ENCODE measurements at places on chromosomes 11 and 22. TPM values are rescaled to one million over a fixed set of nuclear protein-coding genes. Genes with fewer than 3 reads are reported as not detected.

Gene IGLL1
- total RNA-seq: not detected

Gene MGAT3
- 1.1 TPM for total RNA-seq

Gene SEPTIN3
- total RNA-seq: 4.5 TPM

Gene STK33
- 10.9 TPM for total RNA-seq

Gene FAM180B
- total RNA-seq: not detected

- DNase-seq: no peak
These were observed 8.2 kb downstream of the CREB3L1 start for GRCh38 chr11:46285594-46286033.

DNA sequence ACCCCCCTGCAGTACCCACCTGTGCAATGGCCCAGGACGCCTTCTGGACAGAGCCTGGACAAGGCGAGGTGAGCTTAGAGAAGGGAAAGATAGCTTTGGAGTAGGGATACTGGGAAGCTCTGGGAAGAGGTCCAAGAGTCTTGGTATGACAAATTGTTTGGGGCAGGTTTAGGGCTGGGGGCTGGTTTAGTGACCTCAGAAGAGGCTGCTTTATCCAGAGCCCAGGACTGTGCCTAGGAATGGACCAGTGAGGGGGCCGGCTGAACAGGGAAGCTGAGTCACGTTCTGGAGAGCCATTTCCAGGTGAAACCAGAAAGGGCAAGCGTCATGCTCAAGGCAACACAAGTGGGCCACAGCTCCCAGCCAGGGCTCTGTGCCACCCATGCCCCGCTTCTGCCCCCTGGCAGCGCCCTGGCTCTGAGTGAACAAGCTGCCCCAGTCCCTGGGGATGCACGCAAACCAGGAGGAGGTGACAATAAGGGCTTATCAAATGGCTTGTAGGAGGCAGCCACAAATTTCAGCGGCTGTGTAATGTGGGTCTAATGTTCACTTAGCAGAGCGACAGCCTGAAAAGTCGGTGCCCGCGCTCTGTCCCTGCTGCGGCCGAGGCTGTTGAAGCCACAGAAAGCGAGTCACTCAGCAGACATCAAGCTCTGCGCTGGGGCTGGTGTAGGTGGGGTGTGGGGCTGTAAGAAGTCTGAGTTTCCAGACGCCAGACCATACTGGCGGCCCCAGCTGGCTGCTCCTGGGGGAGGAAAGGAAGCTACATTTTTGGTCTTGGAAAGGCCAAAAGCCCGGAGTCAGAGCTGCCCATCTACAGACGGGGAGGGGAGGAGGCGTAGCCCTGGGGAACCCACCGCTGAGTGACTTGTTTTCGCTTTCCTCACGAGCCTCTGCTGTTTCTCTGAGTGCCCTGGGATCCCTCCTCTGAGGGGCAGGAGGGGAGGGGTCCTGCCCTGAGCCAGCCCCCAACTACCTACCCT, 18.3 kb upstream of the SYT7 start:
- peak; percentile 44 for DNase-seq

DNA sequence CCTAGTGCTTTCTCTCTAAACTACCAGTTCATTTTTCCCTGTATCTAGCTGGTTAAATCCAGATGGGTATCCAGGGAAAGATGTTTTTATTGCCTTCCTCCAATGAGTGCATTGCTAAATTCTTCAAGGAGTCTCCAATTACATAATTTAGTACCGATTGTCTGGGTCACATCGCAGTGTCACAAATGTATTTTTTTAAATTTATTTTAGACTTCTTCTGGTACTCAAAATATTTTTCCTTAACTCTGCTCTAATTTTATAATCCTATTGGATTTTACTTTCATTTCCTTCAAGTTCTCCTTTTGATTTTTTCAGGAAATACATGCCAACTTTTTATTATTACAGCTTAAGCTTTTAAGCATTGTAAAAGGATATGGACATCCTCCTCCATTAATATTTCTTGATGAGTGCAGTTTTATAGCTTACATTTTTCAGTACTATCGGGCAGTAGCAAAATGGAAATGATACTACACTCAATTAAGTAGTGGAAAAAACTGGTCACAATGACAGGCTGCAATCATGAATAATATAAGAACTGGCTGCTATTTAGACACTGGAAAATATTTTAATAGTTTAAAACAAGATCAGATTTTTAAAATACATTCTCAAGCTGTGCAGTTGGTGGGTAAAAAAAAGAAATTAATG, 20.3 kb downstream of the BBOX1 start:
- DNase-seq: no peak

DNA sequence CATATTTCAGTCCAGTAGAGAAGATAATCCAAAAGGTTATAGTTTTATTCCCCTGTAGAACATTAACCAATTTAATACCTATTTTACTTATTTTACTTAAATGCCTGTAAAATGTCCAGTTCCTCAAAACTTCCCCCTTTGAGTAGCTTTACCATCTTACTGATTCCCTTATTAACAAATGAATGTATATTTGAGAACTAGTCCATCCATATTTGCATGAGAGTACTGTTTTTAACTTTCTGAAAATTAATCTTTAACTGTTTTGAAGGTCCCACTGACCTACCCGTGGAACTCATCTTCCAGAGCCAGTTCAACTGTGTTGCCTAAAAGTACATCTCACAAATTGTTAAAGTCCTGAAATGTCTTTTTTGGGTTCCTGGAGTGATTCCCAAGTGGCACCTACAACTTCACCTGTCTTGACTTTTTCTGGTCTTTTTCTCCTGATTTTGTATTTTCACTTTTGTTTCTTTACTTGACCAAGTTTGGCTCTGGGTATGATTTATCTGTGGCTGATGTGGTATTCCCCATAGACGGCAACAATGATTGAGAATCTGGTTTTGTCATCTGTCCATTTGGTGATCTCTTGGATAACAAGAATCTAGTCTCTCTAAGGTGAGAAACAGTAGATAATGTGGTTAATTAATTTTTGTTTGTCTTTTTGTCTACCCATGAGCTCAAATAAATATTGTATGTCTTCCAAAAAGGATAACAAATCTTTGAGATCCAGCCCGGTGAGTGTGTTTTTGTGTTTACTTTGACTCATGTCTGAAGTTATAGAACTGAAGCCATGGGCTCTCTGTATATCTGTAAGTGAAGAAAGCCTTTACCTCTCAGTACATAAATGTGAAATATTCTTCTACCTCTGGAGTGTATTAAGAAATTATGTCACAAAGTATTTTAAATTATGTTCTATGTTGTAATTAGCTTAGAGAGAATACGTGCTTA, 174.2 kb downstream of the ETS1 start:
- DNase-seq: no peak

GRCh38 chr11:65610404-65610803, 3.6 kb downstream of the MAP3K11 start:
- no peak for DNase-seq

- peak; percentile 91 for DNase-seq
These were observed 98.9 kb downstream of the ETS1 start for GRCh38 chr11:128488471-128488870.

DNA sequence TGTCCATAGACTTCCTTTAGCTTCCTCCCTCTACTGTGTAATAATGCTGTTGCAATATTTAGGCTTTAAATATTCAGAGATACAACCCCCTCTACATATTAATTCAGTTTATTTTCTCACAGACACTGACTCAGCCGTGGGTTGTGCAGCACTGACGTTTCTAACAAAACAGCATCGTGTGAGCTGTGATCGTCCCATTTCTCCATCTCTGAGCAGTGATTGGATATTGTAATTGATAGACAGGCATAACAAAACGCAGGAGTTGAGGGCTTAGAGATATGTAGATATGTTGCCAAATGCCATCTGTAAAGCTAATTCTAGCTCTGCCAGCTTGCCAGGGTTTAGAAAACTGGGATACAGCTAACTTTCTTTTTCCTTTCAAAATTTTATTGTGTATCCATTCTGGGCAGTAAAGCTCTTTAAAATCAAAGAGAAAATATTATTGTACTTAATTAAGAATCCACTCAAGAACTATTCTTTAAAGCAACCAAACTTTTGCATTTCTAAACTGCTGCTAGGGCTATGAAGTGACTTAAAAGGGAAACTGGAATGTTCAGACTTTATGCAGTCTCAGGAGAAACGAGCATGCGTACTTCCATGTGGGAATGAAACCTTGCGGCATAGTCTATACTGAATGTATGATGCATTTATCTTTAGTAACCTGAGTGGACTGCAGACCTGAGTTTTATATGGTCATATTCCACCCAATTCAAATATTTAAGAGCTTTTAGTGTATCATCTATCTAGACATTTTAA, 22.7 kb downstream of the BTBD10 start:
- peak; percentile 92 for DNase-seq

DNA sequence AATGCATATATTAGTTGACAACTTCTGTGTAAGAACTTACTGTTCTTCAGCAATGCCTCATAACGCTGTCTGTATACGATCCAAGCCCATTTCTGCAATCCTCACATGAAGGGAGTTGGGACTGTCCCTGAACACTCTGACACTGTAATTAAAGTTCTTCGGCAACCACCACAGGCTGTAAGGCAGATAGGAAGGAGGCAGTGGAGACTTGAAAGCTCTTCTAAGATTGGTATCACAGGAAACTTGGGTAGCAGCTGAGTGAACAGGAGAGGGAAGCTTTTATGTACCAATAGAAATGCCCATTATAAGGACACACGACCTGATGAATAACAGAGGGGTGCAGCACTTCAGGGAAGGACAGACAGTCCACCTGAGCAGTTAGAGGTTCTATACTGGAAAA, 12.0 kb upstream of the GAB2 start:
- DNase-seq: no peak

DNA sequence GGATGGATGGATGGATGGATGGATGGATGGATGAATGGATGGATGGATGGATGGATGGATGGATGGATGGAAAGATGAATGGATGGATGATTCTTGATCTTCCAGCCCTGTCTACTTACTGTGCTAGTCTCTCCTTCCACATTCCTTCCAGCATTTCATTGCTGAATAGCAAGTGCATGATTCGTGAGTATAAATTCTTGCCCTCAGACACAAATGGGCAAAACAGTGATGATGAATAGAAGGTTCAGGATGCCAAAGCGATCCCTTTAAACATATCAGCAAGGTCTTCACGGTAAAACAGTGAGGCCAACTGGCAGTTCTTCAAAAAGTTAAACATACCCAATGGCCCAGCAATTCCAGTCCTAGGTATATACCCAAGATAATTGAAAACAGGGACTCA, 400.2 kb downstream of the MN1 start:
- no peak for DNase-seq

GRCh38 chr11:46676436-46677158, 23.8 kb downstream of the ARHGAP1 start:
- no peak for DNase-seq

DNA sequence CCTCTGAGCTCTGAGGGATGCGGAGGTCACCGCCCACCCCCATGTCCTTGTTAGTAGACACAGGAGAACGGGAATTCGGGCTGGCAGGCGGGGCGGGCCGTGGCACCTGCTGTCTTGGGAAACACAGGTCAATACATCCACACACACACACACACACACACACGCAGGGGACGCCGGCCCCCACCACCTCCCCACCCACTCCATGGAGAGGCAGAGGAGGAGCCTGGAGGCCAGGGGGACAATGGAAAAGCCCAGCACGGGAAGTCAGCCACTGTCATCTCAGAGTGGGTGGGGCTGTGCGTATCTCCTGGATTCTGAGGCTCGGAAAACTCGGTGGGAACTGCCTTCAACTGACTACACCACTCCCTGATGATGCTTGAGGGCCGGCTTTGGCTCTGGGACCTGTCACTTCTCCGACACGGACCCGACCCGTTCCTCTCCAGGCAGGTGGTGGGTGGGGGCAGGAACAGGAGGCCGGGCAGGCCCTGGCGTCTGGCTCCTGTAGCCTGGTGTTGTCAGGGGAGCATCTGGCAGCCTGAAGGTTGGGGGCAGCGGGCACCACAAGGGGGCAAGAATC, 18.5 kb upstream of the TMEM184B start:
- DNase-seq: no peak

DNA sequence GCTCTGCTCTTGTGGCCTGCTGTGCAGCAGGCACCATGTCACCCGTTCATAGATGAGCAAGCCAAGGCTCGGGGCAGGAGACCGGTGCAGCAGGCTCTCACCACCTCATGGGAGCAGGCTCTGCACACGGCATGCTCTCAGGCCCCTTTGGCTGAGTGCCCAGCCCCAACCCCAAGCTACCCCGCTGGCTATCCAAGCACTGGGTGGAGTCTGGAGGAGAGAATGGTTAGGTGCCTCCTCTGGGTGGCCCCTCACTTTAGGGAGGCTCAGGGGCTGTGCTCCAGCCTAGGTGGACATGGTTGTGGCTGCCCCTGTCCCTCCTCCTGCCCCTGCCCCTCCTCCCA, 199.9 kb downstream of the IGLL1 start:
- DNase-seq: no peak

DNA sequence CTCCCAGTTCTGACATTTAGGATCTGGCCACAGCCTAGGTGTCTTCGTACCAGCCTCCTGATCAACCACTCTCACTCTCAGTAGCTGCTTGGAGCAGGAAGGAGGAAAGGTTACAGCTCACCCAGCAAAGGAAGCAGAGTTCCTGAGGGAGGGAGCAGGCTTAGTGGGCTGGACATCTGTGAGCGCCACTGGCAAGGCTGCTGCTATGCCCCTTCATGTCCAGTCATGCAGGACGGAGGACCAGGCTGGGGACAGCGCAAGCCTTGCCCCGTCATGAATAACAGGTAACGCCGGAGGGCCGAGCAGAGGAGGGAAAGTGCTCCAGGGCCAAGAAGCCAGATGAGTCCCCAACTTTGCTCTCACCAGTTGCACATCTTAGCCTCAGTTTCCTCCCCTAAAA, 25.8 kb downstream of the TPST2 start:
- no peak for DNase-seq

GRCh38 chr11:131609921-131610320, 239.5 kb downstream of the NTM start:
- no peak for DNase-seq

DNA sequence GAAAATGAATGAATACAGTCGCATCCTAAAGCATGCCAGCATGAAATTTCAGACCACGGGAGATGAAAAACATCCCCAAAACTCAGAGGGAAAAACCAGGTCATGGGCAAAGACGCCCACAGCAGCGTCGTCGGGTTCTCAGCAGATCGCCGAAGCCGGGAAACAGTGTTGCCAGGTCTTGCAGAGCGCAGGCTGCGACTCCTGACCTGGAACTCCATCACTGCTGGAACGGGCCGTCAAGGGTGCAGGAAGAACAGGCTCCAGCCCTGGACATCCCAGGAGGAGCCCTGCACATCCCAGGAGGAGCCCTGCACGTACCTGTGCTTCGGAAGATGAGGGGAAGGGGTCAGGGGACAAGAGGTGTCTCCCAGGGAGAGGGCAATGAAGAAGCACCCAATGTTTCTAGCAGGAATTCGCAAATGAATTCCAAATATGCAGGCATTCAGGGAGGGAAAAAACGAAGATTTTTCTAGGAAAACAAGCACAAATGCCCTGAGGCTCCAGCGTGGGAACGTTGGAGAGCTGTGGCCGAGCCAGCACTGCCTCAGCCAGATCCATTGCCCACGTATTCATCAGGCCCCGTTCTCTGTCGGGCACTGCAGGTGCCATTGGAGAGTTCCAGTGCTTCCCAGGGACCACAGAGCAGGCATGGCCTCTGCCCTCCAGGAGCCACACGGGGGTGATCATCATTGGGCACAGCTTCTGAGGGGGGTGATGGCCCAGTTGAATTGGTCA, 1110.4 kb downstream of the BRD1 start:
- no peak for DNase-seq

DNA sequence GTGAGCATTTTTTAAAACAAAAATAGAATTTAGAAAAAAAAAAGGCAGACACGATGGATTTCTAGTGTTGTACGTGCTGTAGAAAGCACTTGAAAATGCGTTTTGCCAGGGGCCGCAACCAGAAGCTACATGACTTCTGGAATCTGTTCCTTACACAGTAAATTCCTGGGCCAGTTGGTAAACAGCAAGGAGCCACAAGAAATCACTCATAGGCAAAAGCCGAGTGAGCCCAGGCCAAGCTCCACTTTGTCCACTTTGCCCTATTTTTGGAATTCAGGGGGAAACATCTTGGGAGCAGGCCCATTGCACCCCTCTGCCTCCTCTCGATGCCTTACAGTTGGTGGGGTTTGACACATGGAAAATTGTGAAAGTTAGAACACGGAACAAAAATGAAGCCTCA, 4.1 kb upstream of the CELSR1 start:
- no peak for DNase-seq

All from H4 (cell line).